Left renal pelvis (tissue), 4 donors: ENCODE measurements at places on chromosomes 4 and X. TPM values are rescaled to one million over a fixed set of nuclear protein-coding genes. Genes with fewer than 3 reads are reported as not detected.
A peak's percentile ranks its signal among the peaks of the same experiment; 100 is the strongest.

GRCh38 chr4:98688411-98689290, 30.2 kb upstream of the TSPAN5 start:
- no peak for DNase-seq

GRCh38 chr4:180598281-180598680, 1644.9 kb upstream of the TENM3 start:
- DNase-seq, result no peak

DNA sequence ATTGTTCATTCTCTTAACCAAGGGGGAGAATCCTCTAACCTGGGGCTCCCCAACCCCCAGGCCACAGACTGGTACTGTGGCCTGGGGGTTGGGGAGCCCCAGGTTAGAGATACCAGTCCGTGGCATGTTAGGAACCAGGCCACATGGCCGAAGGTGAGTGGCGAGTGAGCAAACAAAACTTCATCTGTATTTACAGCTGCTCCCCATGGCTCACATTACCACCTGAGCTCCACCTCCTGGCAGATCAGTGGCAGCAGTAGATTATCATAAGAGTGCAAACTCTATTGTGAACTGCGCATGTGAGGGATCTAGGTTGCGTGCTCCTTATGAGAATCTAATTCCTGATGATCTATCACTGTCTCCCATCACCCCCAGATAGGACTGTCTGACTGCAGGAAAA, 957.2 kb upstream of the PRKX start:
- no peak for DNase-seq

GRCh38 chrX:50813843-50814661, at the start of gene SHROOM4:
Gene SHROOM4 (minus strand): TSS chrX:50814194. CDS start chrX:50814018, 176 bp downstream.
- DNase-seq, result peak; percentile 62

The UCP1 gene
- polyA plus RNA-seq, result not detected

GRCh38 chr4:2459589-2460349, 9.1 kb upstream of the RNF4 start:
- DNase-seq, result no peak

- DNase-seq, result no peak
Observed at GRCh38 chr4:60865273-60865672, 334.9 kb upstream of the ADGRL3 start.

The NWD2 gene
- polyA plus RNA-seq, result 0.11 TPM

The BRS3 gene
- polyA plus RNA-seq, result 0.16 TPM

DNA sequence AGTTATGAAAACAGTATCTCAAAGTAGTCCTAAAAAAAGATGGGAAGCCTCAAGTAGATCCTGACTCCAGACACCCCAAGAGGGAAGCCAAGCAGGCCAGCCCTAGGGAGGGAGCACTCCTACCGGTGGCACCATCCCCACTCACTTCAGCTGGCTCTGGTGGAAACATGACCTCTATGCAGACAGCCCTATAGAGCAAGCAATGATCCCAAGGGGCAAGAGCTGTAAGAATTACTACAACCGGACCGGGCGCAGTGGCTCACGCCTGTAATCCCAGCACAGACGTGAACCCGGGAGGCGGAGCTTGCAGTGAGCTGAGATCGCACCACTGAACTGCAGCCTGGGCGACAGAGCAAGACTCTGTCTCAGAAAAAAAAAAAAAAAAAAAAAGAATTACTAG, 5.7 kb downstream of the LETM1 start:
- no peak for DNase-seq

- DNase-seq, result no peak
Observed at GRCh38 chrX:111823128-111823527, 52.9 kb upstream of the TRPC5OS start.

DNA sequence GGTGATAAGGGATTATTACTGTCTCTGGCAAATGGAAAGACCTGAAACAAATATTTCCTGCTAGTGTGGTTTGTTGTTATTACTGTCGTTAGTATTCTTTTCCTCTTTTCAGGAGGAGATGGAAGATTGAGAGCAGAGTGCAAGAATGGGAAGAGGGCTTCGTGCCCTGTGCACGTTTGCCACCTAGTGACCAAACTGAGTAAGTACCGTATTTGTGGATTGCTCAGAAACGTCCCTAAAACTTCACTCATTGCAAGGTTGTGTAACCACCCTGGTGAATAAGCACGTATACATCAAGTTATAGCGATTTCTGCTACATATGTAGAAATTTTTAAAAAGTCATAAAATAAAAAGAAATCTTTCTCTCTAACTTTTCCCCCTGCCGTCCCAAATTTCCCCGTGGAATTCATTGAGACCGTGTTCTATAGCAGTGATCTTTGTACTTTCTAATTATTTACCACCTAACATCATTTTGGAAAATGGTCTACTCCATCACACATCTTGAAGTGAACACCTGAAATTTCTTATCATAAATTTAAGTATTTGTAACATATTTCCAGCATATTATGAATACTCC, 24.3 kb downstream of the LINC00632 start:
- no peak for DNase-seq

The TAF7L gene
- polyA plus RNA-seq, result 0.85 TPM

- DNase-seq, result no peak
Observed at GRCh38 chr4:126346654-126347053, 1031.9 kb downstream of the FAT4 start.

GRCh38 chrX:134377537-134377936, 82.4 kb upstream of the HPRT1 start:
- no peak for DNase-seq

- DNase-seq, result no peak
Observed at GRCh38 chr4:148095346-148095923, 346.8 kb downstream of the NR3C2 start.

- no peak for DNase-seq
Observed at GRCh38 chrX:133674726-133675470, 259.6 kb upstream of the GPC4 start.

The TENM3 gene
- 18.3 TPM for polyA plus RNA-seq

DNA sequence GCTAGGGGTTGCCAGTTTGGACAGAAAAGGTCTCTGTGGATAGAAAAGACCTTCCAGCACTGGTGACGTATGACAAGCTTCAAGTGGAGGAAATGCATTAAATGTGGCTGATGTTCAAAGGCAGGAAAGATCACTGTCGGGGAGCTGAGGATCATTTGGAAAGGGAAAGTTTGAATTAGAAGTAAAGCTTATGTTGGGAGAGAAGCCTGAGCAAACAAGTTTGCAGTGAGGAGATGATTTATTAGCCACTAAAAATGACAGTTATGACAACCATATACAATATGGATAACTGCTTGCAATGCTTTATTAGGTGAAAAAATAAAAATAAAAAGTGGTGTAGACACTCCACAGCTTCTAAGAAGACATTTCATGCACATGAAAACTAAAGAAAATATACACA, 135.3 kb upstream of the HS3ST1 start:
- DNase-seq, result no peak

DNA sequence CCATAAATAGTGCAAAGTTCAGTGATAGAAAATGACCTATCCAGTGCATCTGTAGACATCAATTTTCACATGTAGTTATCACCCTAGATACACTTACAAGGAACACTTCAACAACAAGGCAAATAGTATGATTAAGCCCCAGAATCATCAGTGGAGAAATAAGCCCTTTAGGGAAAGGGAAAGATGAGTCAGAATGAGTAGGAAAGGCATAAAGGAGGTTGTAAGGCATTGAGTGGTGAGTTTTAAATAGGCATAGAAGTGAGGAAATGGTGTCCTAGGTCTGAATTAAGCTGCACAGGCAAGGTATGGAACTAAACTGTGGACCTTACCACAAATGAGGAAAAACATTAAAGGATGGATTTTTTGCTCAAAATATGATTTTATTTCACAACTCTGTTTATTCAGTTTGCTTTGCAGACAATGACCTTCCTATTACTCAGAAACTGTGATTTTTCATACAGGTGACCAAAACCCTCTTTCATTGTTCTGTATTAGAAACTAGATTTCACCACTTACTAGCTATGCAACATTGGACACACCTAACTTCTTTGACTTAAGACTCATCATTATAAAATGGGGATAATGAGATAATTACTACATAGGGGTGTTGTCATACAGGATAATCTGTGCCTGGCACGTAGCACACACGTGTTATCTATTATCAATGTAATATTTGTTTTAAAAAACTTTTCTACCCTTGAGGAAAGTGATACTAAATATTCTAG, 57.0 kb upstream of the MAP9 start:
- DNase-seq, result no peak

DNA sequence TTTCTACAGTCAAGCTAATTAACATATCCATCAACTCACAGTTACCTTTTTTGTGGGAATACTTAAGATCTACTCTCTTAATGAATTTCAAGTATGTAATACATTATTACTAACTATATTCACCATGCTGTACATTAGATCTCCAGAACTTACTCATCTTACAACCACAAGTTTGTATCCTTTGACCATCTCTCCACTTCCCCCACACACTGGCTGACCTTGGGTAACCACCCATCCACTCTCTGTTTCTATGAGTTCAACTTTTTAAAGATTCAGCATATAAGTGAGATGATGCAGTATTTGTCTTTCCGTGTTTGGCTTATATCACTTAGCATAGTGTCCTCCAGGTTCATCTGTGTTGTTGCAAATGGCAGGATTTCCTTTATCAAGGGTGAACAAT, 30.5 kb upstream of the MAGED1 start:
- no peak for DNase-seq

DNA sequence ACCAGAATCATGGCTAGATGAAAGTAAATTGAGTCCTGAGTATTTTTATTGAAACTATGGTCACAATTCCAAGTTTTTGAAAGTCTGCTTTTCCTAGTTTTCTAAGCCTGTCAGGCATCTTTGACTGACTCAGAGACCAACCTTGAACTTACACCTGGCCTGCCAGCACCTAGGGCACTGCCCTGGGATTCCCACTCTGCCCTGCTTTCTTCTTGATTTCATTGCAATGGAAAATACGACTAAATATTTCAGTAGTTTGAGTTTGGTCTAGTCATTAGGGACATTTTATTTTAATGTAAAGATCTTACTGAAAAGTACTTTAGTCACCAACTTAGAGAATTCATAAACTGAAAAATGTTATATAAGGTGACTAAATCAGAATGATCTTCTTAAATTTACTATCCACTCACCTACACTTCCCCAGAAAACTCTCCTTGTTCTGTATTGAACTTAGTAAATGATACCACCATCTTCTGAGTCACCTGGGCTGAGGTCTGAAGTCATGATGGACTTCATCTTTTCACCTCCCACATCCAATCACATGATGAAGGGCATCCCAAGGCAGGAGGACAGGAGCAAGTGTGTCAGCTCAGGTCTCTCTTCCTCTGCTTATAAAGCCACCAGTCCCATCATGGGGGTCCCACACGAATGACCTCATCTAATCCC, 11.6 kb upstream of the PYURF start:
- no peak for DNase-seq

DNA sequence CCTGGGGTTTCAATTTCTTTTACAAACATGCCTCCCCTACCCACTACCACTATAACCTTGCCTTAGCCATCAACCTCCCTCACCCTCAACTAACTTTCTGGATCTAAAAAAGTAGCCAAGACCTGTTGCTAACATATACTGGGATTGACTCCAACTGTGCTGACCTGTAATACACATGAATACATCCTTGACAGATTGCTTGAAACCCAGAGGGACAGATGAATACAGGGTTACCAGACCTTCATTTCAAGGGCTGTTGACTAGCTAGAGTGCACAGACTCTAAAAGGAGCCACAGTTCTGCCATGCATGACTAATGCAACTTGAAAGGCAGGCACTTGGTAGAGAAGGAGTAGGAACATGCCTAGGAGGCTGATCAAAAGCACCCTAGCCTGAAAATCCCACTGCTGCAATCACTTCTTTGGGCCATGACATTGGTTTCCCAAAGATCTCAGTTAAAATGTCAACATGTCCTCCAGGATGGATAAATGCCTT, 121.0 kb downstream of the PCDH19 start:
- no peak for DNase-seq

GRCh38 chr4:64781737-64782326, 372.6 kb upstream of the TECRL start:
- peak; percentile 27 for DNase-seq
